ENCODE measurements at places on chromosomes 5 and 9. TPM values are rescaled to one million over a fixed set of nuclear protein-coding genes. Genes with fewer than 3 reads are reported as not detected.

The SLC6A18 gene
- not detected for total RNA-seq

The AK8 gene
- 0.22 TPM for total RNA-seq

The ACSL6 gene
- 3.0 TPM for total RNA-seq

The TSSK1B gene
- total RNA-seq = not detected

The FAM240B gene
- total RNA-seq = not detected

The ENTPD2 gene
- total RNA-seq = 1.9 TPM

The SLC36A2 gene
- 1.2 TPM for total RNA-seq

The EQTN gene
- total RNA-seq = not detected

The GARIN3 gene
- not detected for total RNA-seq

The RLN2 gene
- total RNA-seq = not detected

The ANXA2R gene
- 0.94 TPM for total RNA-seq

The UBQLN1 gene
- 74.6 TPM for total RNA-seq

The SLC36A3 gene
- not detected for total RNA-seq

The ANP32B gene
- 47.0 TPM for total RNA-seq

The GDF9 gene
- total RNA-seq = 0.16 TPM

The CBY3 gene
- total RNA-seq = not detected

The DRD1 gene
- total RNA-seq = not detected

The ZNF883 gene
- total RNA-seq = 5.7 TPM

The KCNMB1 gene
- 0.65 TPM for total RNA-seq

The PALM2AKAP2 gene
- total RNA-seq = 87.5 TPM

The B4GALT7 gene
- total RNA-seq = 12.9 TPM

The IL13 gene
- not detected for total RNA-seq

The ARHGEF37 gene
- 32.9 TPM for total RNA-seq

The NOXA1 gene
- total RNA-seq = 1.7 TPM

The ADGRD2 gene
- not detected for total RNA-seq

The SPINK1 gene
- total RNA-seq = not detected

The MYMK gene
- total RNA-seq = not detected

The TTC16 gene
- 0.48 TPM for total RNA-seq

The PCDHGA5 gene
- 6.6 TPM for total RNA-seq

The PDCD1LG2 gene
- 2.4 TPM for total RNA-seq

The EXD3 gene
- 6.9 TPM for total RNA-seq

The TRMO gene
- 5.8 TPM for total RNA-seq

The C9orf153 gene
- total RNA-seq = 0.22 TPM

The ECPAS gene
- total RNA-seq = 120 TPM

The AJM1 gene
- total RNA-seq = 7.3 TPM

The CCDC180 gene
- 3.1 TPM for total RNA-seq

All from Right ventricle myocardium superior (tissue), 1 donor.